ENCODE measurements at places on chromosomes 4 and X.

- no peak for DNase-seq
Observed at GRCh38 chr4:78809928-78810835, 34.0 kb downstream of the BMP2K start.

GRCh38 chr4:80989921-80990544, 40.5 kb upstream of the BMP3 start:
- DNase-seq = no peak

DNA sequence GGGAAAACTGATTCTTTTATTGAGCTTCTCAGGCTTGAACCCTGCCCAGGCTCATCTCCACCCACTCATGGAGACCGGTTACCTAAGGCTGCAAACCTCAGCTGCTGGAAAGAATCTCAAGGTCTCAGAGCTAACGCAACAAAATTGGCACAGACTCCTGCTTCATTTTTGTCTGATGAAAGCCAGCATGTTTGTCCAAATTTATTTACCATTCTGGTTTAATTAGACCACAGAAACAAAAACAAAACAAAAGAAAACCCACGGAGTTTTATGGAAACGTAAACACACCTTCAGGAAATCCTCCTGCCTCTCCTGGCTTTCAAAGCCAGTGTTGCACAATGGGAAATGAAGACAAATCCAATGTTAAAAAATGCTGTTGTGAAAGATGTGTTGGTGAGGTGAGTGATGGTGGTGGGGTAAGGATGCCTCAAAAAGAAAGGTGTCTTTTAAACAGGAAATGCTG, 56.4 kb upstream of the PDLIM3 start:
- DNase-seq = peak; percentile 4

- no peak for DNase-seq
Observed at GRCh38 chrX:1465286-1466231, 12.8 kb upstream of the ASMTL start.

DNA sequence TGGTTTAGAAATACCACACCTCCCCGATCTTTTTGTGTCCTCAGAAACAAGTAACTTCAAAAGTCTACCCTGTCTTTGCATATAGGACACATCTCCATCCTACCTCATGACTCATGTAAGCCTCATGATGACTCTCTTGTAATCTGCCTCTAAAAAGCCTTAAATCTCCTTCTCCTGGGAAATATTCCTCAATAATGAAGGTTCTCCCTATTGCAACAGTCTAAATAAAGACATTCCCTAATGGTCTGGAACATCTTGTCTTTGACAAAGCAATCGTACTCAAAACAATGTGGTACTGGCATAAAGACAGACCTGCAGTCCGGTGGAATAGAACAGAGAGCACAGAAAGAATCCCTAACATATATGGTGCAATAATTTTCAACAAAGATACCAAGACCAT, 257.7 kb downstream of the OPHN1 start:
- no peak for DNase-seq
